ELR (cell line): ENCODE measurements at places on chromosomes 2 and 18.
A peak's percentile ranks its signal among the peaks of the same experiment; 100 is the strongest.

DNA sequence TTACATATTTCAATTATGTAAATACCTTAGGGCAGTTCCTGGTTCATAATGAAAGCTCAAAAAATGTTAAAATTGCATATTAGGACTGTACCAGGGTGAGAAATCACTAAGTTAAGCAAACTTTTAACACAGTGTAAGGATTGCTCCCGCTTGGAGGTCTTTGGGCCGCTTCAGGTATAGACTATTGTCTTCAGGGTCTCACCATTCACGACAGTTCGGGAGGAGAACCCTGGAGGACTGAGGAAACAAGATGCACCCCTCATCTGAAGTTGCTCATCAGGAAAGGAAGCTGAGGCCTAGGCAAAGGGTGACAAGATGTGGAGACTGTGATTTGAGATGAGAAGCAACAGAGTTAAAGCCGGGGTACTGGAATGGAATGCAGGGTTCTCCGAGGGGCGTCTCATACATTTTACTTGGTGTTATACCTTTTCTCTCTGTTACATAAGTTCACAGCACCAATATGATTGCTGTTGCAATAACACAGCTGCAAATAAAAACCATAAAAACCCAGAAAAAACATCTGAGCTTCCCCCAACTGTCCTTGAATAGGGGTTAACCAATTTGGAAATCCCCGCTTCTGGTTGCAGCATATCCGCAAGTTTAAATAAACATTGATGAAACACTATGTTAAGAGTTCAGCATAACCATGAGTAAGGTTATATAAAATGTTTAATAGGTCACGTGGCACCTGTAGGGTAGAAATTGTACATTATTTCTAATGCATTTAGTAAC lies 40.1 kb downstream of the FBXO48 start:
- DNase-seq = peak; percentile 65

DNA sequence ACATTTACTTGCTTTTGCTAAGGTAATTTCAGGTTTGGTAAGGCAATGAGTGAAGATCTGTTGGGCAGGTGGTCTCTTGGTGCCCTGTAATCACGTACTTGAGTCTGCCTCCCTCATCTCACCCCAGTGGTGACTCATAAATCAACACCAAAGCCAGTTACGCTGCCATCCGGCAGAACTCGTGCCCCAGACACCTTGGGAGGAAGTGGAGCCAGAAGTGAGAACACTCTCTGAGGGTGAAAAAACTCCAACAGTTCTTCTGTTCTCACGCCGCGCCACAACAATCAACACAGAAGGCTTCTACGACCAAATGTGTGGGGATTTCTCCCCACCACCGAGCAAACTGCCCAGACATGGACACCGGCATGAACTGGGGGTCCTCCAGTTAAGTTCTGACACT lies 206.2 kb downstream of the ARL4C start:
- DNase-seq = no peak

GRCh38 chr2:12717191-12718014 lies 667 bp downstream of the TRIB2 start:
- peak; percentile 67 for DNase-seq

GRCh38 chr18:5890331-5891183 lies 4.8 kb downstream of the TMEM200C start:
- DNase-seq = no peak

DNA sequence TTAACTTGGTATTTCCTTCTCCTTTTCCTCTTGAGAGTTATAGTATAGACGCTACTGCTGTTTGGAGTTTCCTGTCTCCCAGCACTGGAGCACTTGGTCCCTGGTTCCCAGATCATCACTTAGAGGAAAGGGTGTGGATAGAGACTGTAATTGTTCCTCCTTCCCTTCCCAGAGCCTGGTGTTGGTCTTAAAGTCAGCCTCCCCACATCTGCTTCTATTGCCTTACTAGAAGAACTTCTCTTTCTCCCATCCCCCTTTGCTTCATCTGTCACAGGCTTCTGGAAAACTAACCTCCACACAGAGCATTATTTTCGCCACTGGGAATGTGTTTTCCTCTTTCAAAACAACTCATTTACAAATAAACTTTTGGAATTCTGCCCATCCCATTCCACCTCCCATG lies 131.0 kb downstream of the CCDC85A start:
- DNase-seq = no peak

DNA sequence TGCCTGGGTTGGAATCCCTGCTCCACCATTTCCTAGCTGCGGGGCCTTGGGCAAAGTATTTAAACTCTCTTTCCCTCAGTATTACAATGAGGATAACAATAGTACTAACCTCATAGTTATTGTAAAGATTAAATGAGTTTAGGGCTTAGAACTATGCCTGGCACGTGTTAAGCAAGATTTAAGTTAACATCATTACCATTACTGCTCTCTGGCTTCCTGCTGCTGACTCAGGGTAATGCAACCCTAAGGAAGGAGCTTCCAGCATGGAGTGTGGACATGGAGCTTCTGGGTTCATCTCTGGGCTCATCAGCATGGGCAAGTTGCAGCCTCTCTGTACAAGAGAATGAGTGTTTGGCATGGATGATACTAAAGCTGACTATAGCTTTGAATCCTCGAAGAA lies 374.2 kb upstream of the MAP2 start:
- DNase-seq = no peak

- no peak for DNase-seq
These were observed 161.4 kb downstream of the METTL4 start for GRCh38 chr18:2409906-2410305.

GRCh38 chr2:54830546-54830945 lies 107.1 kb downstream of the EML6 start:
- no peak for DNase-seq

DNA sequence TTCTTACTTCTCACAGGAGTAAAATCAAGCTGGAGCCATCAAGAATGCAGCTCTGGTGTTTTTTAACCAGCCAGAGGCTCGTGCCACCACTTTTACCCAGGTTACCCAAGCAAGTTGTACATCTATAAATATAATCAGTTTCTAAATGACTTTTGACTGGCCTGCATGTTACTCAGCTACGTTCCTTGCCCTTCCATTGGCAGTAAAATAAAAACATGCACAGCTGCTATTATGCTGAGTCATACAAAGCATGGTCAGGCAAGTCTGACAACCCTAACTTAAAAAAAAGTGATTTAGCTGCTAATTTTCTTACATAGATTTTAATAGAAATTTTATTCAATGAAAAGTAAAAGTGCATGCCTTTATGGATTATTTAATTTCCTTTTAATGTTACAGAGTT lies 111.7 kb upstream of the CSRNP3 start:
- DNase-seq = peak; percentile 39

GRCh38 chr2:197356136-197356535 lies 45.6 kb upstream of the ANKRD44 start:
- peak; percentile 39 for DNase-seq

DNA sequence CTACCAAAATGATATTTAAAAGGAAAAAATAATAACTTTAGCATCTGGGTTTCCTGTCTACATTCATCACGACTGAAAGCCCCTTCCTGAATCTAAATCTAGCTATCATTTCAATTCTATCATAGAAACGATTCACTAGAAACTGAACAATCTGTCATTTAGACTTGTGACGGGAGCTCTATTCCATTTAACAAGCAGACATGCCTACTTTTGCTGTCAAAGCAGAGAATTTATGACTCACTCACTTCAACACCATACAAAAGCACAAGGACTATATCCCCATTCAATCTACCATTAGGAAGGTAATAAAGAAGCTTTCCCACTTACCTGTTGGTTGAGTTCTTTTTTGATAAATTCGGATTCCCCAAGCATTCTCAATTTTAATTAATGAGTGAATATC lies 1072.3 kb downstream of the LRP1B start:
- no peak for DNase-seq

DNA sequence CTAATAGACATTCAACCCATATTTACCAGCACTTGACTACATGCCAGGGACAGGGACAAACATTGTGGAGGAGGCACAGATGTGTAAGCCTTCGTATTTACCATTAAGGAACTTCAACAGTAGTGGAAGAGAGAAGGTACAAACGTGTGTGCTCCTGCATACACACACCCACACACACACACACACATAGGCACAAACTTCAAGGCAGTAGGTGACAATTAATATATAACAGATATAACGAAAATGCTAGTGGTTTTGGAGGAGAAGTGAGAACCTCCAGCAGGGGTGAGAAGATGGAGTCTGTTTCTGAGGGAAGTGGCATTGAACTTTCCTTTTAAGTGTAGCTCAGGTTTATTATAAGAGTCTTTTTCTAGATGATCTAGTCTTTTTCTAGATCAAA lies 231.1 kb downstream of the SETBP1 start:
- no peak for DNase-seq

GRCh38 chr2:73284296-73285158 lies at the start of gene FBXO41:
FBXO41 (minus strand) TSS chr2:73284478; CDS start chr2:73269630, 14,848 bp downstream.
- peak; percentile 45 for DNase-seq

DNA sequence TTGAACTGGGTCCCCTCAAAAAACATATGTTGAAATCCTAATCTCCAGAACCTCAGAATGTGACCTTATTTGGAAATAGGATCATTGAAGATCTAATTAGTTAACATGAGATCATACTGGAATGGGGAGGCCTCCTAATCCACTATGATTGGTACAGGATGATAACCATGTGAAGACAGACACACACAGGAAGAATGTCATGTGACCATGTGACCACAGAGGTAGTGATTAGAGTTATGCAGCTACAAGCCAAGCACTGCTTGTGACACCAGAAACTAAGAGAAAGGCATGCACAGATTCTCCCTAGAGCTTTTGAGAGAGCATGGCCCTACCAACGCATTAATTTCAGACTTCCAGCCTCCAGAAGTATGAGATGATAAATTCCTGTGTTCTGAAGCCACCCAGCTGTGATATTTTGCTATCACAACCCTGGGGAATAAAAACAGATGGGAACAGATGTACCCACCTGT lies 47.0 kb upstream of the TGIF1 start:
- DNase-seq = peak; percentile 27

GRCh38 chr2:133892352-133892913 lies 324.2 kb upstream of the NCKAP5 start:
- DNase-seq = no peak

DNA sequence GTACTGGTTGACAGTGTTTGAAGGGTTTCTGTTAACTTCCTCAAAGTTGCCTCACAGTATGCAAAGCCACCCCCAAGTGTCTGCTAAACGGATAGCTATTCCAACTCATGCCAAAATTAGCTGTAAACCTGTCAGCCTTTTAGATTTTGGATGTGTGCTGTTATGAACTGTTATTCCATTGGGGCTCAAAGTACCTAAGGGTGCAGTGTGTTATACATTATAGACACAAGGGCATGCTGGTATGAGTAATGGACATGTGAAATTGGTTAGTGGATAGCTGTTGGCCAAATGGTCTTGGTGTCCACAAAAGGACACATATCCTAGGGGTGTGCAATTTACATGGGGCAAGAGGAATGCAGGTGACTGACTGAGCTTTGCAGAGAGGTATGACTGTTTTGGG lies 33.7 kb upstream of the CCBE1 start:
- DNase-seq = no peak

DNA sequence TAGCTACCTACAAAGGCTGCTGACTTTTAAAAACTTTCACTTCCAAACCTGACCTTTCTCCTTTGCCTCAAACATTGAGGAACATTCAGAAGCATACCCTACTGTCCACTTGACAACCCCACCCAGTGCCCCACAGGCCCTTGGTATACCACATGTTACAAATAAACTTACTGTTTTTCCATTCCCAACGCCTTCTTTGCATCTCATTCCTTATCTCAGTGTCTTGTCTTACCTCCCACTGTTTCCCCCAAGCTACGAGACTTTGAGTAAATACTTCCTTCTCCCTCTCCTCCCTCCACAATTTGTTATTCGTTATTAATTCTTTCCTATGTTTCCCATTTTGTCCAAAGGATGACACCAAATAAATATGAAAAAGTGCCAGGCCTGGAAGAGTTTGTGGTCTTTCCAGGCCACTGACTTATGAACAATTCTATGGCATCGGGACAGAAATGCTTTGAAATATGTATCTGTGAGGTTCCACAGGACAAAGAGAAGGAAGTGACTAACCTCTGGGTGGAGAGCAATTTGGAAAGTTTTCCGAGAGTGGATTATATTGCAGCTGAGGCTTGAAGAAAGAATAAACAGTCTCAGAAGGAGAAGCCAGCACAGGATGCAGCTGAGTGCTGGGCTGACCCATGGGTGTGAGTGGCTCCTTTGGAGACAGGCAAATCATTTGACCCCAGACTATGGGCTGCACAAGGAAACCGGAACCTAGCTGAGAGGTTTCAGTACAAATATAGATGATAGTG lies 409.0 kb downstream of the LPIN1 start:
- DNase-seq = peak; percentile 87

DNA sequence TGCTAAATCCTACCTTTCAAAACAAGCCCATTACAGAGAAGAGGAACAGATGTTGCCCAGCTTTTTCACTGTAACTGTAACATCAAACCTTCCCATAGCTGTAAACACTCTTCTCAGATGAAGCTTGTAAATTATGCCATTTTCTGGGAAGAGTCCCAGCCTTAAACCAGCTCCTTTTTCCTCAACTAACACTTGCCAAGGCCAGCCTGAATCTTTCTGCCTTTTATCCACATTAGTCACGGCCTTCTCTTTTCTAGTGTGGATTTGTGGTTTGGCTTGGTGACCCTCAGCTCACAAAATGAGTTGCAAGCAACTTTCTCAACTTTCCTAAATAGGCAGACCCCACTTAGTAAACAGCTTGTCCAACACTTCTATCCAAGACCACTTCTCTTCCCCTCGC lies 90.2 kb downstream of the CABLES1 start:
- DNase-seq = peak; percentile 68

DNA sequence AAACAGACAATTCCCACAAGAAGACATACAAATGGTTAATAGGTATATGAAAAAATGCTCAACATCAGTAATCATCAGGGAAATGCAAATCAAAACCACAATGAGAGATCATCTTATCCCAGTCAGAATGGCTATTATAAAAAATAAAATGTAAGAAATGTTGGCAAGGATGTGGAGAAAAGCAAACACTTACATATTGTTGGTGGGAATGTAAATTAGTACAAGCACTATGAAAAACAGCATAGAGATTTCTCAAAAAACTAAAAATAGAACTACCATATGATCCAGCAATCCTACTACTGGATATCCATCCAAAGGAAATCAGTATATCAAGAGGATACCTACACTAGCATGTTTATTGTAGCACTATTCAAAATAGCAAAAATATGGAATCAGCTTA lies 186.6 kb downstream of the NOL4 start:
- DNase-seq = no peak

- no peak for DNase-seq
These were observed 256.9 kb upstream of the DDX18 start for GRCh38 chr2:117557626-117558025.

- peak; percentile 81 for DNase-seq
These were observed 66.5 kb upstream of the THUMPD2 start for GRCh38 chr2:39845460-39846146.

DNA sequence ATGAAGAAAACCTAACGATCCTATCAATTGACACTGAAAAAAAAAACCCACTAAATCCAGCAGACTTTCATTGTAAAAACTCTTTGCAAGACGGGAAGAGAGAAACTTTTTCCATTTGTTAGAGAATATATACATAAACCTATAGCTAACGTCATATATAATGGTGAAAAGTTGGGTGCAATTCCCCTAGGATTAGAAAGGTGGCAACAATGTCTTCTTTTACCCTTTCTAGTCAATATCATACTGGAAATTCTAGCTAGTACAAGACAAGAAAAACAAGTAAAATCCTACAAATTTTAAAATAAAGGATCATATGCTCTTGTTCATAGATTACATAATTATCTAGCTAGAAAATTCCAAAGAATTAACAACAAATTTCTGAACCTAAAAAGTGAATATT lies 1596.5 kb upstream of the LRRTM1 start:
- peak; percentile 53 for DNase-seq
